ENCODE measurements at places on chromosomes 2 and 18.

GRCh38 chr2:174209325-174209724, 39.0 kb downstream of the OLA1 start:
- no peak for DNase-seq

- no peak for DNase-seq
Observed at GRCh38 chr2:178223806-178224205, 29.5 kb downstream of the OSBPL6 start.

GRCh38 chr2:32564417-32565035, 63.3 kb upstream of the TTC27 start:
- DNase-seq, result peak; percentile 52

- DNase-seq, result peak; percentile 91
Observed at GRCh38 chr2:240819858-240820606, at the start of gene KIF1A. Gene KIF1A (minus strand): TSS chr2:240820219. CDS start chr2:240797752, 22,467 bp downstream.

DNA sequence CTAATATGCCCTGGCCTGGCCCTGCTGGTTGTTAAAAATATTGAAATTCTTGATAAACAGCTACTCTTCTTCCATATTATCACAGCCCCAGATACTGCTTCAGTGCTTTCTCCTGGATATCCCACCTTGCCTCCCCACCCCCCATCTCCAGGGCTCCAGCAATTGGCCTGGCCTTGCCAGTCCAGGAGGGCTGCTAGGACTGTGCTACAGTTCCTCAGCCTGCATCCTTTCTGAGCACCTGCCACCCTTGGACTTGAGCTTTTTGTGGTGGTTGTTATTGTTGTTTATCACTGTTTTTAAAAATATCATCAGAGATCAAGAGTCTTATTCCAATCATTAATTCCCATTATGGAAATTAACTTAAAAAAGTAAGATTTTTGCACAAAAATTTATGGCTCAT, 13.5 kb downstream of the HNMT start:
- DNase-seq, result no peak

GRCh38 chr2:16933355-16933754, 267.7 kb upstream of the CYRIA start:
- DNase-seq, result no peak

DNA sequence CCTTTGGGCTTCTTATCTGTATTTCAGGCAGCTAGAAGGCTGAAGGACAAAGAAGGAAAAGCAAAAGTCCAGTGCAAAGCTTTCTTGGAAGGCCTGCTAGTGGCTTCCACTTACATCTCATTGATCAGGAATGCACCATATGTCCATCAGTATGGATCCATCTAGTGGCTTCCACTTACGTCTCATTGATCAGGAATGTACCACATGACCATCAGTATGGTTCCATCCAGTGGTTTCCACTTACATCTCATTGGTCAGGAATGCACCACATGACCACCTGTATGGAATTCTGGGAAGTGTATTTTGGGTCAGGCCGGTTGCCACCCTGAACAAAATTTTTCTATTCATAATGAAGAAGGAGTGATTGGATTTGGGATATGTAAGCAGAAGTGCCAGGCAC, 70.6 kb downstream of the LYPD6 start:
- DNase-seq, result no peak

DNA sequence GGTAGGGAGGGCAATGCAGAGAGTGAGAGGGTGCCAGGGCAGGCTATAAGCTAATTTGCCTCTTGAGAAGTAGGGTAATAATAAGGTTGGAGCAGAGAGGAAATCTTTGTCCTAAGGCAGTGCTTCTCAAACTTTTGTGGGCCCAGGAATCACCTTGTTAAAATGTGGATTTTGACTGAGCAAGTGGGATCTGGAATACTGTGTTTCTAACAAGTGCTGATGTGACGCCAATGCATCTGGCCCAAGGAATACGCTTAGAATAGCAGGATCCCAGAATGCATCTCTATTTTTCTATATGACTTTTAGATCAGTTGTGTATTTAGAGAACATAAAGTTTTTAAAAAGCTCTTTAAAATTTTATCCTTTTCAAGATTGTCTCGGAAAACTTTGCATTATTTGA, 29.7 kb upstream of the GTF2A1L start:
- DNase-seq, result no peak

DNA sequence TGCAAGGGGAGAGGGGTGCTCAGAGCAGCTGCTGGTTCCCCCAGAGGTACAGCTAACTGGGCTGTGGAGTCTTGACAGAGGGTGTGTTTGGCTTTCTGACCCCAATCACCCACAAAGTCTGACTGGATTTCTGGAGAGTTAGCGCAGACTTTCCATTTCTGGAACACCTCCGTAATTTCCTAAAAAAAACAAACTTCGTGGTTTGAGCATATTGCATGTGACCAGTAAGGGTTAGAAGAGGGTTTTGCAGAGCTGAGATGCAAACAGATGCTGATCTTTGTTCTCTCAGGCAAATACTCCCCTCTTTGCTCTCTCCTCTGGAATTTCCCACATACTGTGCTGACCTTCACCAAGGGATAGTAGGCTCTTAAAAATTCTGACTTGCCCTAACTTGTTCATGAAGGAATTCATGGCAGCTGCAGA, 44.5 kb upstream of the TMEM247 start:
- no peak for DNase-seq

GRCh38 chr2:127032621-127033020, 74.3 kb downstream of the BIN1 start:
- no peak for DNase-seq

GRCh38 chr2:10125842-10126631, 3.5 kb downstream of the RRM2 start:
- no peak for DNase-seq

DNA sequence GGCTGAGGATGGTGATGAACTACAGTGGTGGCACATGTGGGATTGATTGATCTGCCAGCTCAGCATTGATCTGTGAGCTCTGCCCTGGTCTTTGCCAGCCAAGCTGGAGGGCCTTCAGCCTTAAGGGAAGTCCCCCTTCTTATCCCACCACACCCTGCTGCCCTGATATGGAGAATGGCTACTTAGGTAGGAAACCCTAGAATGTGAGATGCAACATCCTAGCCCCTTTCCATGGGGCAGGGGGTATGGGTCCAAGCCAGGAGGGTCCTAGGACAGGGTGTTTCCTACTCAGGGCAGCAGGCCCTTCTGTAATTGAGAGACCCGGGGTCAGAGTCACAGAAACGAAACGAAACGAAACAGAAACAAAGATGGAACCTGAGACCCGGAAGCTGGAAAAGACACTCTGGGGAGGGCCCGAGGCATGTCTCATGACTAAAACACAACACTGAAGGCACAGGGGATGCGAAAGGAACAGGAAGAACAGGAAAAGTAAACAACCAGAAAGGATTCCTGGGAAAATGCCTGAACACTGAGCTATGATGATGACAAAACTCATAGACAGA, 16.9 kb upstream of the SULT1C2 start:
- no peak for DNase-seq

DNA sequence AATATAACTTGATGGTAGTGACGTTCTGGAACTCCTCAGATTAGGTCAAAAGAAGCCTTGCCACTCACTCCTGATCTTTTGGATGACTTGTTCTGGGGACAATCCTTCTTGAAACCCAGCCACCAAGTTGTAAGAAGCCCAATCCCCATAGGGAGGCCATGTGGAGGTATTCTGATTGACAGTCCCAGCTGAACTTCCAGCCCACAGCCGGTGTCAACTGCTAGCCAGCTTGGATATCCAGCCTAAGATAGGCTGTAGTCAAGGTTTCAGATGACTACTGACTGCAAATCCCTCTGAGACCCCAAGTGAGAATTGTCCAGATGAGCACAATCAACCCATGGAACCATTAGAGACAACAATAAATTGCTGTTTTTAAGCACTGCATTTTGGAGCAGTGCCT, 31.4 kb downstream of the EIF2AK2 start:
- DNase-seq, result no peak

DNA sequence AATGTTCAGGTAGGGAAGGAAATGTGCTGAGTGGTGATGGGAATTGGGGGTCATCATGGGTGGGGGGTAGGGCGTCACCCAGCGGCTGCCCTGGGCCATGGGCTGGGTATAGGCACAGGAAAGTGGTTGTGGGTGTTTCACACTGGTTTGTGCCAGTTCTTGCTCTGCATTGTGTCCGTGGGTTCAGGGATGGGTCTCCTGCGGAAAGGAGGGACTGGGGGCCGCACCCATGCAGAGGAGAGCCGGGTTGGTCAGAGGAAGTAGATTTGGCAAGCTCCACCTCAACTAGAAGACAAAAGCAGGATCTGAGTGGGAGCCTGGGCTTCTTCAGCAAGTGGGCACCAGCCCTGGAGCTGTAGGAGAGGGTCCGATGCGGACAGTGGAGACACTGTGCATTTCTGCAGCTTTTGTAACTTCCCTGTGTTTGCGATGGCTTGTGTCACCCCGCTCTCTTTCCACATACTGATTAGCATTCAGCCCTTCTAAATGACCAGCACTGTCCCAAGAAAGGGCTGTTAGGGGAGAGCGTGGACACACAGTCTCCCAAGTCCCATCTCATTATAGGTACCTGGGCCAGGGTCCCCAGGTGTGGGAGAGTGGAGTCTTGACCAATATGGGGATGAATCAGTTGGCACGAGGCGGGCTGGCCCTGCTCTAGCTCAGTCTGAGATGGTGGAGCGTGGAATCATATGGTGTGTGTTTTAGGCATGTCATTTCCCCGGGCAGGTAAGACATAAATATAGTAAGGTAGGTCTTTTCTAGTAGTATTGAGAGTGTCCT, 67.2 kb downstream of the LRRFIP1 start:
- DNase-seq, result no peak

- no peak for DNase-seq
Observed at GRCh38 chr18:36536426-36536825, 238.9 kb downstream of the FHOD3 start.

GRCh38 chr2:18117592-18117991, 239.1 kb downstream of the KCNS3 start:
- peak; percentile 78 for DNase-seq

- DNase-seq, result no peak
Observed at GRCh38 chr2:80244905-80245584, 59.5 kb downstream of the LRRTM1 start.

DNA sequence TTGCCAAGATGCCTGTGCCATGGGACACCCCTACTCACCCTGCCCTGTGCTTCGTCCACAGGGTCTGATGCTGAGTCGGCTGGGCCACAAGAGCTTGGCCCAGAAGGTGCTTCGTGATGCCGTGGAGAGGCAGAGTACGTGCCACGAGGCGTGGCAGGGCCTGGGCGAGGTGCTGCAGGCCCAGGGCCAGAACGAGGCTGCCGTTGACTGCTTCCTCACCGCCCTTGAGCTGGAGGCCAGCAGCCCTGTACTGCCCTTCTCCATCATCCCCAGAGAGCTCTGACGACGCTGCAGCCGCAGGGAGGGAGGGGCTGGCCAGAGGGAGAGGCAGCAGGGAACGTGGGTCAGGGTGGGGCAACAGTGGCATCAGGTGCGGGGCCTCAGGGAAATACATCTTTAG, 81.5 kb downstream of the STPG4 start:
- DNase-seq, result no peak

- no peak for DNase-seq
Observed at GRCh38 chr18:6728331-6728730, 1.2 kb upstream of the ARHGAP28 start.

- DNase-seq, result no peak
Observed at GRCh38 chr2:73856214-73856613, 27.5 kb downstream of the STAMBP start.

GRCh38 chr18:941331-941730, 36.7 kb downstream of the ADCYAP1 start:
- DNase-seq, result no peak

DNA sequence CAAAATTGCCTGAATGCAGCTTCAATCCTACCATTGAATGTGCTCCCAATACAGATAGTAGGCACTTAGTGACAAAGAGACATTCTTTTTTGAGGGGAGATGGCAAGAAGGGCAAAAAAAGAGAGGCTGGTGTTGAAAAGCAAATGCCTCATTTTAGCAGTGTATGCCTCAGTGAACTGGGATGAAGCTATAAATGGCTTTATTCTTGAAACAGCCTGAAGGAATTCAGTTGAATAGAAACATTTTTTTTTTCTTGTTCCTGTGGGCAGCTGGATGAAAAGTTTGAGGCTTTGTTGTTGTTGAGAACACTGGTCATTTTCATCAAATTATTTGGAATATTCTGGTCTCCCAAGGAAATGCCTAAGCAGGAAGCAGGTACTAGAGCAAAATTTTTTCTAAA, 228.9 kb downstream of the RNF144A start:
- DNase-seq, result no peak

GRCh38 chr2:28344756-28345373, 47.8 kb upstream of the FOSL2 start:
- no peak for DNase-seq

DNA sequence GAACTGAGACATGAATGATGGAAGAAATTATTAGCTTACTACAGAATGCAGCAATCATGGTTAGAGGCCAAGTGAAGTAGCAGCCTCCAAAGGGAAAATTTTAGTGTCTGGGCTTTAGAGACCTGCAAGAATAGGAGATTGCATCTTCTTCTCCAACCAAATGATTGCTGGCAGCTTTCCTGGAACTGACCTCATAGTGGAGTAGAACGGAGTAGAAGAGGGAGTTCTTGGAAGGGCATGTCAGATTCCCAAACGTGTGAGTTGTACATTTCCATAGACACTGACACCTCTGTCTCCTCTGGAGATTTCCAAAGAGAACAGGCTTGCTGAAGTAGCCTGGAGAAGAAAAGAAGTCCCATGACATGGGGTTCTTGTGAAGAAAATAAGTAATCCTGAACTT, 169.8 kb upstream of the ERBB4 start:
- no peak for DNase-seq

- DNase-seq, result no peak
Observed at GRCh38 chr18:36856815-36857214, 27.9 kb downstream of the KIAA1328 start.

DNA sequence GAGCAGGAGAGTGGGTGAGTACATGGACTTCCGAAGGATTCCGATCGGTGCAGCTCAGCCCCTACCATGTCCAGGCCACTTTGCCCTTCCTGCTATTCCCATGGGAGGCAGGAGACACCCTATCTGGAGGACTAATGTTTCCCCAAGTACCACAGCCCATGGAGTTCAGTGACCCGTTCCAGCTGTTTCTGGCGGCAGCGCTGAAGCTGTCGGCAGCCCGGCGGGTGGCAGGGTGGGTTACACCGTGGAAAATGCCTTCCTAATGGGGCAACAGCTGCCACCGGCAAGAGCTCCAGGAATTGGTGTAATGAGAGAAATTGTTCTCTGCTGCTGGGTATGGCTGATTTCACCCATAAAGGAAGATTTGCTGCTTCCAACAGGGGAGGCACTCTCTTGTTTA, 98.3 kb downstream of the MYCN start:
- DNase-seq, result peak; percentile 43

- DNase-seq, result no peak
Observed at GRCh38 chr2:201699416-201699815, 972 bp upstream of the MPP4 start.

DNA sequence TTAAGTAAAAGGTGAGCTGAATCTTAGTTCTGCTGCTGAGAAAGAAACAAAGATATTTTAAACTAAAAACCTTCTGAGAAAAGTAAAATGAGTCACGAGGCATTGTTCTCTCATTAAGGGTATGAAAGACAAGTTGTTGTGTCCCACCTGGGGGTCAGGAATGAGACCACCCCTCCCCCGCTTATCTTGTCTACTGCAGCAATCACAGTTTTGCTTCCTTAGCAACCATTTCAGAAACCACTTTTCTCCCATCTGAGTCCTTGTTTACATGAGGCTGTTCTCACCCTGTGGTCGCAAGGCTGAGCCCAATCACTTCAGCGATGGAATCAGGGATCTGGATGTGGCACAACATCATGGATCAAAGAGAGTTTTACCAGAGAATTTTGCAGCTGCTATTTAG, 377.6 kb upstream of the NETO1 start:
- DNase-seq, result peak; percentile 77

GRCh38 chr2:215712871-215713790, 277.3 kb upstream of the FN1 start:
- no peak for DNase-seq
